ENCODE measurements at places on chromosomes 11 and 22.

GRCh38 chr22:35324762-35325161, 25.1 kb downstream of the TOM1 start:
- DNase-seq = no peak

GRCh38 chr22:44630826-44631225, 71.2 kb upstream of the PRR5 start:
- no peak for DNase-seq

- DNase-seq = no peak
Observed at GRCh38 chr11:79678780-79679452, 238.1 kb upstream of the TENM4 start.

DNA sequence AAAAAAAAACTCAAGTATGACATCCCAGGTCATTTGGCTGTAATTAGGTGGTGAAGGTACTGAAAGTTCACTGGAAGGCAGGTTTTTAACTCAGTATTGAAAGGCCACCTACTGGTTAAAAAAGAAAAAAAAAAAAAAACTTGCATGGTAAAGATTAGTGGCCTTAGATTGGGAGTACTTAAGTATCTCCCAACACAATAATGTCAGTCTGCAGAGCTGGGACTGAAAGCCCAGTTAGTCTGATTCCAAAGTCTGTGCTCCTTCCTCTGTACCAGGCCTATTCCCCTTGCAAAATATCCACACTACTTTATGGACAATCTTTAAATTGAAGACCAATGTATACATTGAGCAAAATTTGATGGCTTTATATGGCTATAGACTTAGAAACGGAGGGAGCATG, 85.5 kb downstream of the NOX4 start:
- peak; percentile 15 for DNase-seq

DNA sequence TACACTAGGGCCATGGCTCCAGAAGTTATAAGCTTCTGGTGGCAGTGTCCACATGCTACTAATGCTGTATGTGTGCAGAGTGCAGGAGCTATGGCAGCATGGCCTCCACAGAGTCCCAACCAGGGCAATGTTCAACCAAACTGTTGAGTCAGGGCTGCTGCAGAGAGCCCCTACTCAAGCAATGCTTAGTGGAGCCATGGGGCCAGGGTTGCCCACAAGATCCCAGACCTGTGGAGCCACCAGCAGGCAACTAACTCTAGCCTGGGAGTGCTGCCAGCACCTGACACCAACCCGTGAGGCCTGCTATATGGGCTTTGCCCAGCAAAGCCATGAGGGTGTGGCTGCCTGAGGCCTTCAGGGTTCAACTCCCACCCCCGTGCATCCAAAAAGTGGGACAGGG, 655.2 kb downstream of the TBC1D22A start:
- DNase-seq = no peak

DNA sequence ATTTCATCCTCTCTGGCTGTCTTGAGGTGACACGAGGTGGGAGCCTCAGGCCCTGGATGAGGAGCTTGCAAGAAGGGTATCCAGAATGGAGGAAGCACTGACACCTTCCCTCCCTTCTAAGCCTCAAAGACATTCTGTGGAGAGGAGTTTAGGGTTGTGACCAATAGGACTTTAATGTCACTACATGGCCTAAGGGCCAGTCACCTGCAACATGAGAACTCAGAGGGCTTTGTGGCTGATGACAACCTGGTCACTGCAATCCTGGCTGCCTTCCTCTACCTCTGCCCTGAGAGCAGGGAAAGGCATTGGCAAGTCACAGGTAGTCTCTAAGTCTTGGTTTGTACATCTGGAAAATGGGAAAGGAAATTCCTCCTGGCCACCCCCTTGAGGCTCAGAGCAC, 33.7 kb downstream of the PISD start:
- DNase-seq = no peak

DNA sequence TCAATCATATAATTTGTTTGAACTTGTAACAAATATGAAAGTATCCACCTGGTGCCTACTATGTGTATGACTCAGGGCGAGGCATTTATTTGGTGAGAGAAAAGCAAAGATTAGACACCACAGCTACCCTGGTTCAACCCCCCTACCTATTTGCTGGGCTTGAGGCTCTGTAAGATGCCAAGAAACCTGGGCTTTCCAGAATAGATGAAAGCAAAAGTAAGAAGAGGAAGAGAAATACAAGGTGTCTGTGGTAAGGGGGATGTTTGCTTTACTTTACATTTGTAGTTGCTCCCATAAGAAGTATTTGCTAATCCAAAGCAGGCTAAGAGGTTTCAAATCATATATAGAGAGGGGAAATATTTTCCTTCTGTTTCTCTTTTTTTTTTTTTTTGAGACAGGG, 61.7 kb downstream of the DDI1 start:
- DNase-seq = no peak

- no peak for DNase-seq
Observed at GRCh38 chr11:77559686-77560401, 29.9 kb upstream of the AQP11 start.

- no peak for DNase-seq
Observed at GRCh38 chr11:133955945-133956421, 785 bp downstream of the IGSF9B start.

DNA sequence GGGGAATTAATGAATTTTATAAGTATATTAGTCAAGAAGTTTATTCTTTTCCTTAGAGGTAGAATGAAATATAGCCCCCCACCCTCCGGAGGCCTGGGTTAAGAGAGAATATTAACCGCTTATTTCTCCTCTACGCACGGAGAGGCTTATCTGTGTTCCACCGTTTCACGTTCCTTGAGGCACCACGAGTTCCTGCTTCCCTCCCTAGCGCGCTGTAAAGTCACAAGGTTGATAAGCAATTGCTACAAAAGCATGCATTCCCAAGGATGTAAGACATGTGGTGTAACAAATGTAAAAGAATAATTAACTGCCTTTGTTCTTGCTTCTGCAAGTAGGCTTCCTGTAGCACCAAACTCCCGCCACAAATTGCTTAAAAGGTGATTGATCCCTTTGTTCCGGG, 1.5 kb upstream of the ANKRD42 start:
- no peak for DNase-seq

GRCh38 chr11:77322506-77322905, 21.0 kb upstream of the GDPD4 start:
- no peak for DNase-seq

- DNase-seq = no peak
Observed at GRCh38 chr11:43557553-43558110, 122.9 kb upstream of the HSD17B12 start.

DNA sequence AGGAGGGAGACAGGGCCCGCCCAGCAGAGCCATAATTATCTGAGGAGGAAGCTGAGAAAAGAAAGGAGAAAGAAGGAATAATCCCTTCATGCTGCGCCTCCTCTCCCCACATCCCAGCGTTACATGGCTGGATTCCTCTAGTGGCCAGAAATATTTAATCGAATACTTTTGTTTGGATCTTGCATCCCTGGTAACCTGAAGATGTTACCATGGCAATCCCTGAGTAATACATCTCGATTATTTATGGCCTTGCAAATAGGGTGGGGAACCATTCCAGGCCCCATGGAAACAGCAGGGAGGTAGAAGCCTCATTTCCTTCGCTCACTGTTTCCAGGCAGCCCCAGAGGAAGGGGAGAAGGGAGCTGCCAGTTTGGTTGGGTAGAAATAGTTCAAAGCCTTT, 357.7 kb downstream of the BUD13 start:
- DNase-seq = no peak

GRCh38 chr11:117826832-117827231, 2.3 kb upstream of the FXYD2 start:
- DNase-seq = no peak

DNA sequence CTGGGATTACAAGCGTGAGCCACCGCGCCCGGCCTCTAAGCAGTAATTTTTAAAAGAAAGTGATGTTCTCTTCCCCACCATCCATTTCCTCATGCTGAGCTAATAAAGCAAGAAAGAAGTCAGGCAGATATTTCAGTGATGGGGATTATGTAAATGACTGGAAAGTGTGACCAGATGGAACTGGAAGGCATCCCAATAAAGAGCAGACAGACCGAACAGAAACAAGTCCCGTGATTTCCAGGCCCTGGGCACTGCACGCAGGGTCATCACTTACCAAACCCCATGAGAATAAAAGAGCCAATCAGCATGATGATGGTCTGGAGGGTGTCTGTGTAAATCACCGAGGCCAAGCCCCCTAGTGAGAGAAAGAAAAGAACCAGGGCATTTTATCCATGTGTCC, 18.2 kb downstream of the SLC5A4 start:
- DNase-seq = no peak

GRCh38 chr11:69207165-69207889, 51.6 kb downstream of the SMIM38 start:
- no peak for DNase-seq

DNA sequence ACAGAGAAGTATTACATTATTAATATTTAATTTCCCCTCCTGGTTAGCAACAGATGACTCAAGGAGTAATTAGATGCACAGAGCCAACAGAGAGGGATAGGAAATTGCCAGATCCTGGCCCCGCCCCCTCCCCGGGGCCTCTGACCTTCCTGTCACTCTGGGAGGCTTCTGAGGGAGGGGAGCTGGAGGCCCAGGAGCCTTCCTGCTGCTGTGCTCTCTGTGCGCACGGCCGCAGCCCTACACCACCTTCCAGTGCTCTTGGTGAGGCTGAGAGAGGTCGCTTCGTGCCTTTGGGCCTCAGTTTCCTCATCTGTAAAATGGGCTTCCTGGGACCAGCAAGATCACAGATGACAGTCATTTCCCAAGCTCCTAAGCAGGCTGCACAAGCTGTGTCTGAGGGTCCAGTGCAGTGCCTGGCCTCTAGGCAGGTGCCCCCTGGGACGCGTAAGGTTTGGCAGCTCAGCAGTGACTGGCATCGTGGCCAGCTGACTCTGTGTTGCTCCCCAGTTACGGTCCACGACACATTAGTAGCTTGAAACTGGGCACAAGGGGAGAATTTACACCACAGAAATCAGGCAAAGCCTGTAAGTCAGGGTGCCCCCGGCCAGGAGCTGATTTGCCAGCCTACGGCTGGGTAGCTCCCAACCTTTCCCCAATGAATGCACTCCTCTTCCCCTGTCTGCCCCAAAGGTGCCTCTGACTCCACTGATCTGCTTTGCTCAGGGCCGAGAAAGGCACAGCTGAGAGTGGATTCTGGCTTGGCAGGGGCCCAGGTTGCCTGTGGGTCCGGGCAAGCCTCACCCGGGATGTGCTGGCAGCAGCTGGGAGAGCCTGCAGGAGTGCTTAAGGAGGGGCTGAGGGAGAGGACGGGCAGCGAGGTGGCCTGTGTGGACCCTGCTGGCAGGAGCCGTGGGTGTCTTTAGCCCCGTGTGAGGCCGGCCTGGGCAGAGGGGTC, 2.3 kb downstream of the ADORA2A start:
- no peak for DNase-seq

GRCh38 chr11:33375688-33376311, 118.6 kb downstream of the HIPK3 start:
- no peak for DNase-seq

- no peak for DNase-seq
Observed at GRCh38 chr22:40183029-40183581, 5.4 kb downstream of the TNRC6B start.

DNA sequence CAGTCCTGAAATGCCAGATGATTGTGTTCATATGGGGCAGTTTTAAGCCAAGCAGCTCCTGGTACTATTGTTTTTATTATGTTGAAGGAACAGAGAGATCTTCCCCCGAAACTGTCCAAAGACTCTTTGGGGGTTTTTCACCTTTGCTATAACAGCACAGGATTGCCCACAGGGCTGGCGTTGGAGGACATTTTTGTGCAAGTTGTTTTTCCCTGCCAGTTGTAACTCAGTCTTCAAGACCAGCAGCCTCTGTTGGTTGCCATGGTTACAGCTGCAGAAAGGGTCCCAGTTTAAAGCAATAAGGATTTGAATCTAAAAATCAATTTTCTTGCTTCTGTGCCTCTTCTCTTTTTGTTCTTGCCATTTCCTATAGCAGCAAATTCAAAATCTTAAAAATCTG, 45.4 kb upstream of the YWHAH start:
- no peak for DNase-seq

DNA sequence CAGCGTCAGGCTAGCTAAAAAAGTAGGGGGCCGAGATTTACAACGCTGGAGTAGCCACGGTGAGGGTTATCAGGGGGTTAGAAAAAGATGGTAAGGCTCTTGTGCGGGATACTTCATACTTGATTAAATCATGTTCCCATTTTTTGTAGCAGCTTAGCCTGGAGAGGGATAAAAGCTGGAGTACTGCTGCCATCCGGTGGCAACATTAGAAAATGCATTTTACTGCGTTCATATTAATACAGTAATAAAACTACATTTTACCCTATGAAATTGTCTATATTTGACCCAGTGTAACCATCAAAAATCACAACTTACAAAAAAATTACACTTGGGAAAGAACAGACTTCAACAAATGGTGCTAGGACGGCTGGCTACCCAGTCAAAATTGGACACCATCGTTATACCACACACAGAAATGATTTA, 17.3 kb downstream of the RPUSD4 start:
- peak; percentile 13 for DNase-seq

DNA sequence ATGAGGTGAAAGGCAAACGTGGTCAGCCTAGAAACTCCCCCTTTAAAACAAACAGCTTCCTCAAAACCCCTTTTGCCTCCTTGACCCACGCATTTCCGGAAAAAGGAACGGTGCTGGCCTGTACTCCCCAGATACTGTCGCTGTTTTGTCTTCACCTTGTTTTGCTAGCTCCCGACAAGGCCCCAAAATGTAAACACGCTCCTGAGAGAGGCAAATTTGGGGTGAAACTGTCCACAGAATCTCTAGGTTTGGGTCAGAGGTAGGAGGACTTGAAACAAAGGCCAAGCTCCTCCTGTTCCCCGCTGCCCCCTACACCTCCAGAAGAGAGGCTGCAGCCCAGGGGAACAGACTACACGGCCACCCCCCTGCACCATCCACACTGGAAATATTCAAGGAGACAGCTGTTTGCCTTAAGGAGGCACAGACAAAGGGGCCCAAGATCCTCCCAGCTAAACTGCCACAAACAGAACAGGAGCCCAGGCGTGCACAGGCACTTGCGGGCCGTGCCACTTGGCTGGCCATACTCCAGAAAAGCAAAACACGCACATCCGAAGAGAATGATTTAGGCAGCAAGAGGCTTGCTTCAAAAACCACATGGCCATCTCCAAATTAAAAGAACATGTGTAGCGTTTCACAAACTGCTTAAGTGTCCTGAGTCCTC, 160.5 kb upstream of the GRK3 start:
- DNase-seq = peak; percentile 10

DNA sequence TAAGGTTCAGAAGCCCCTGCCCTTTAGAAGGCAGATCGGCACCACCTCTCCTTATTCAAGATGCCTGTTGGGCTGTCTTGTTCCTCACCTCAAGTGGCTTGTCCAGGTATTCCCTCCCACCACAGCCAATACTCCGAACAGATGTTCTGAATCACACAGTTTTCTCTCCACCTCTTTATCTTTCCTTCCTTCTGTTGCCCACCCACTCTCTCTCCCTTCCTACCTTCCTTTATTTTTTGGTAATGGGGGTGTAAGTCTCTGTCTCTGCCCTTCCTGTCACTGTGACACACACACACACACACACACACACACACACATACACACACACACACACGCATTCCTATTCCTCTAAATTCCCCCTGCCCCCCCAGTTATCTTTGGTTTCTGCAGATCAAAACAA, 8.4 kb downstream of the BEST1 start:
- no peak for DNase-seq

GRCh38 chr11:24171869-24172268, 325.0 kb upstream of the LUZP2 start:
- no peak for DNase-seq

- no peak for DNase-seq
Observed at GRCh38 chr22:50169181-50169759, 1.3 kb upstream of the PANX2 start.

Data from LNCaP clone FGC (cell line).